ENCODE measurements at places on chromosomes 6 and 20.

- DNase-seq = peak; percentile 56
These were observed 723 bp upstream of the SNPH start for GRCh38 chr20:1265226-1265915.

- no peak for DNase-seq
These were observed 55.6 kb downstream of the UTRN start for GRCh38 chr6:144340541-144341371.

GRCh38 chr6:106516616-106517015 lies 112.7 kb downstream of the RTN4IP1 start:
- no peak for DNase-seq

- no peak for DNase-seq
These were observed 41.8 kb upstream of the PTPN1 start for GRCh38 chr20:50468378-50468798.

DNA sequence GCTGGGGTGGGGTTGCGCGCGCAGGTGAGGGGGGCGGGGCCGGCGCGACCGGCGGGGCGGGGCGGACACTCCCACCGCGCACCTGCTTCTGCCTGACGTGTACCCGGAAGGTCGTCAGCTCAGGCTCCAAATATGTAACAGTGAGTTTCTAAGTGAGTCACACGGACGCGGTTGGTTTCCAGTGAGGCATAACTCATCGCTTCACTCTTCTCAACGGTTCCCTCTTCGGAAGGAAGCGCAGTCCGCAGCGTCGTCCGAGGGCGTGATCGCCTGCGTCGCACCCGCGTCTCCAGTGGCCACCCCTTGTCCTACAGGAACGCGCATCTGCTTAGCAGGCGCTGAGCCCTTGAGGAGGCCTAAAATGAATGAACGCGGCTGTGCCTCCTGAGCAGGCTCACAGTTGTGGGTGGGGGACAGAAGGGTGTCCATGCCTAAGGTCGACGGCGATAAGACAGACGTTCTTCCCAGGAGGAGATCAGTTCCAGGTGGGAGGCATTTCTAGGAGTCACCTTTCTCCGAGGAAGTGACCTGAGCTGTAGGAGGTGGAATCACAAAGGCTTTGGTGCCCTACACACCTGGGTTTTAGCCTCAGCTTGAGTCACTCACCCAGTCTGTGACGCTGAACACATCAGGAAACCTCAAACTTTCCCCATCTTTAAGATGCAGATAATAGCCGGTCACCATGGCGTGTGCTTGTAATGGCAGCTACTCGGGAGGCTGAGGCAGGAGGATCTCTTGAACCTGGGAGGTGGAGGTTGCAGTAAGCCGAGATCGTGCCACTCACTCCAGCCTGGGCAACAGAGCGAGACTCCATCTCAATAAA lies 50.9 kb upstream of the EZR start:
- no peak for DNase-seq

- DNase-seq = no peak
These were observed 77.6 kb downstream of the TPBG start for GRCh38 chr6:82441047-82441855.

DNA sequence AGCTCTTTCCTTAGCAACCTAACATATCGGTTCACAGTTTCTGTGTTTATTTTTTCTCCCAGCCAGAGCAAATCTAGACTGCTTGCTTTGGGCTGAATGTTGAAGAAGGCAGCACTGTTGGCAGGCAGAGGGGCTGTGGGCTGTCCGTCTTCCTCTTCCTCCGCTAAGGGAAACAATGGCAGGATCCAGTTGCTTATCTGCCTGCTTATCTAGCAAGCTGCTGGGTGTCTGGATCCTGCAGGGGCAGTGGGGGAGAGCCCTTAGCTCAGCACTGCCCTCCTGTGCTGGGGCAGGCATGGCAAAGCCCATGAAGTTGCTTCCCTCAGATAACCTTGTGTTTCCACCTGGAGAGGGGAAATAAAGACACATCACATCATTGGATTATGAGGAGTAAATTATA lies 92.7 kb upstream of the CD93 start:
- no peak for DNase-seq

GRCh38 chr20:13927171-13927570 lies 63.2 kb downstream of the SEL1L2 start:
- DNase-seq = no peak

GRCh38 chr6:41652866-41653652 lies 14.8 kb downstream of the MDFI start:
- no peak for DNase-seq

GRCh38 chr20:61859767-61860166 lies 205.9 kb downstream of the TAF4 start:
- DNase-seq = no peak

- no peak for DNase-seq
These were observed 11.3 kb downstream of the MBOAT1 start for GRCh38 chr6:20200761-20201630.

- DNase-seq = no peak
These were observed 166.9 kb downstream of the EYA2 start for GRCh38 chr20:47061549-47061948.

- no peak for DNase-seq
These were observed 87.0 kb downstream of the OR2B2 start for GRCh38 chr6:27825025-27825793.

DNA sequence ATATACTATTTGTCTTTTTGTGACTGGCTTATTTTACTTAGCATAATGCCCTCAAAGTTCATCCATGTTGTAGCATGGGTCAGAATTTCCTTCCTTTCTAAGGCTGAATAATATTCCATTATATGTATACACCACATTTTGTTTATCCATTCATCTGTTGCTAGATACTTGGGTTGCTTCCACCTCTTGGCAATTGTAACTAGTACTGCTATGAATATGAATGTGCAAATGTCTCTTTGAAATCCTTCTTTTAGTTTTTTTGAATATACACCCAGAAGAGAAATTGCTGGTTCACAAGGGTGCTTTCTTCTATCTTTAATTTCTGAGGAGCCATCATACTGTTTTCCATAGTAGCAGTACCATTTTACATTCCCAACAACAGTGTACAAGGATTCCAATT lies 21.3 kb upstream of the MAP7 start:
- DNase-seq = no peak

DNA sequence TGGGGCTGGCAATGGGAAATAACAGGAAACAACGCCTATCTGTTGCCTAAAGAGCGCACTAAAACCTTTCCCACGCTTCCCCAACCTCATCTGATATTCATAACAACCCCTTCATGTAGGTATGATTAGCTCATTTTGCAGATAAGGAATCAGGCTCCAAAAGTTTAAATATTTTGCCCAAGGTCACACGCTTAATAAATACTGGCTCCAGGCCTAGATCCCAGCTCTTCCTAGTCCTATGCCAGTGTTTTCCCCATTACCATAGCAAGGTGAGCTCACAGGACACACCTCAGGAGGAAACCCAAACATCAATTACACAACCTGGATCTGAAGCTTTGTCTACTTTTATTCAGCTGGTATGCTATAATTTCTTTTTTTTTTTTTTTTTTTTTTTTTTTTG lies 19.6 kb downstream of the MBOAT1 start:
- DNase-seq = no peak

GRCh38 chr6:2192976-2193375 lies 52.4 kb downstream of the GMDS start:
- DNase-seq = no peak

DNA sequence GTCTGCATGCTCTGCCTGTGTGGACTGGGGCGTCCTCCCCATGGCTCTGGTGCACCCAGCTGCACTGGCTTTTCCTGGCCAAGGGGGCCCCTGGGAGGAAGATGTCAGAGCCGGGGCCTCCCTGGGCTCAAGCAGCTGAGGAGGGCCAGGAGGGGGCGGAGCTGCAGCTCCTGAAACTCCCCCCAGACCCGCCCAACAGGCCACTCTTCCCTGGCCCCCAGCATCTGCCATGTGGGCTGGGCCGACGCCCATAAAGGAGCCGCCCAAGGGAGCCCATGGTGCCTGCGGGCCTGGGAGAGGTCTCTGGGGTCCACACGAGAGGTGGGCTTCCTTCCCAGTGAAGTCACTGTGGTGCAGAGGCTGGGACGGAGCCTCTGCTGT lies 4.0 kb downstream of the RBBP8NL start:
- no peak for DNase-seq

DNA sequence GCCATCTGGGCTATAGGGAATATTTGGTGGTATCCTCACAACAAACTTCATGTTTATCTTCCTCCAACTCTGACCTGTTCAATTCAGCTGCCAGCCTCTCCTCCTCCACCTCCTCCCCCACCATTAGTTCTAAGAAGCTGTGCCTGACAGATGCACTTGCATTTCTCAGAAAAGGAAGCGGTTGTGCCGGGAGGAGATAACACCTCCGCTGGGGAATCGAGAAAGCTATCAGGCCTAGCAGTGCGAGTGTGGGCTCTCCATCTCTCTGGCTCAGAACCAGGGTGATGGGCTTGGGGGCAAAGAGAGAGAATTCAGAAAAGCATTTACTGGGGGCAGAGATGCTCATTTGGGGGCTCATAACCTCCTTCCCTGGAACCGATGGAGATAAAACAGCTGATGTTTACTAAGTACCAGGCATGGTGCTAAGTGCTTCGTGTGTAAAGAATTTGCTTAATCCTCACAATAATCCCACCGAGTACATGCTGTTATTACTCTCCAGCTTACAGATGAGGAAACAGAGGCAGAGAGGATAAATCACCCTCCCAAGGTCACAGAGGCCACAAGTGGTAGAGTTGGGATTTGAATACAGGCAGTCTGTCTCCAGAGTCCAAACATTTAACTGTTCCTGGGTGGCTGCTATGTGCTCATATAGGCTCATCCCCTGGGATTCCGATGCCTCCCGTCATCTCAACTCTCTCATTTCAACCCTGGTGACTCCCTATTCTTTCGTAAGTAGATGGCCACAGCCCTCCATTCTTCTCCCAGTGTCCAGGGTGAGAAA lies 38.3 kb downstream of the COX4I2 start:
- DNase-seq = peak; percentile 81

DNA sequence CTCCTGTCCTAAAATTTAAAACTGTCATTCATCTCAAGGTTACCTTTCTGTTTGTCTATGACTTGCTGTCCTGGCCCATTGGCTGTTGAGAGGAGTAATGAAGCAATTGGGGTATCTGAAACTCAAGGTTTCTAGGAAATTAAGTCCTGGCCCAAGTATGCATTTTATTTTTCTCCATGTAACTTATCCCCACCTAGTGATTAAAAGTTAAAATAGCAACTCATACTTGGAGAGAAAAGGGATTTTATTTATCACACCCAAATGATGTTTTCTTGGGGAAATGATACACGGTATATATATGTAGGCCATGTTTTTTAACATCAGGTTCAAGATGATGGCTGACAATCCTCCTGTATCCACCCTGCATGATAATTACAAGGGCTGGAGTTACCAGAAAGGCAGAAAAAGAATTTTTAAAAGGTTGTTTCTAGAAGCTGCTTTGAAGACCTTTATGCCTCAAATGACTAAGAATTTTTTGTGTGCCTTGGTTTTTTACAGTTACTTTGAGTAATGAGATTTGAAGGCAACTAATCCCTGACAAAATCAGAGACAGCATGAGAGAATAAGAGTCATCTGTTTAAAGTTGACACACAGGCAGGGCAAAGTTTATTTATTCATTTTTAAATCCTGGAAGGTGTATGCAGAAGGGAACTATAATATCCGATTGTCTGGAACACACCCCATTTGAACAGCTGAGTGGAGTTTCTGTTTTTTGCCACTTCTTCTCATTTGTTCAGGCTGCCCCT lies 28.9 kb upstream of the C6orf58 start:
- no peak for DNase-seq

- DNase-seq = no peak
These were observed 27.0 kb downstream of the RNF144B start for GRCh38 chr6:18414116-18414515.

DNA sequence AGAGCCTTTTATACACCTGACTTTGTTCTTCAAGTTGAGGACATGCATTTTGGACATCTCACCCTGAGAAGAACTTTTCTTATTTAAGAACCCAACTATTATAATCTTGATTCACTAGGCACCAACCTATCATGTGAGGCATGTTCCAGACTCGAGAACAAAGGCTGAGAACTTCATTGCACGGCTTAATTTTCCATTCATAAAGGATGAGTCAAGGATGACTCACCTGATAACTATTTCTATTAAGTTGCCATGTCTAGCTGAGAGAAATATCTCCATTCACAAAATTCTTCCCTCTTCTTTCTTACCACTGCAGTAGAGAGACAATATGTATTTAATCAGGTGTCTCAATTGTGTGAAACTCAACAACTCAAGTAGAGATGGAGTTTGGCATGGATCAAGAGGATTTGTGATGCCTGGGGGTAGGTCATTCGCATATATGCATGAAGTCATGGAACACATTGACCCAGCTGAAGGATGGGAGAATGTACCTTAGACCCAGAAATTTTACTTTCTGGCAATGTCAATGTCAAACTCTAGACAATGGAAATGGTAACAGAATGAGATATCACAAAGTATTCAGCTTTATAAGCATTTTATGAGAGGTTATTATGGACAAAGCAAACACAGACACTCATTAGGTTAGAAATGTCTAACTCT lies 208.7 kb upstream of the PRND start:
- DNase-seq = no peak

DNA sequence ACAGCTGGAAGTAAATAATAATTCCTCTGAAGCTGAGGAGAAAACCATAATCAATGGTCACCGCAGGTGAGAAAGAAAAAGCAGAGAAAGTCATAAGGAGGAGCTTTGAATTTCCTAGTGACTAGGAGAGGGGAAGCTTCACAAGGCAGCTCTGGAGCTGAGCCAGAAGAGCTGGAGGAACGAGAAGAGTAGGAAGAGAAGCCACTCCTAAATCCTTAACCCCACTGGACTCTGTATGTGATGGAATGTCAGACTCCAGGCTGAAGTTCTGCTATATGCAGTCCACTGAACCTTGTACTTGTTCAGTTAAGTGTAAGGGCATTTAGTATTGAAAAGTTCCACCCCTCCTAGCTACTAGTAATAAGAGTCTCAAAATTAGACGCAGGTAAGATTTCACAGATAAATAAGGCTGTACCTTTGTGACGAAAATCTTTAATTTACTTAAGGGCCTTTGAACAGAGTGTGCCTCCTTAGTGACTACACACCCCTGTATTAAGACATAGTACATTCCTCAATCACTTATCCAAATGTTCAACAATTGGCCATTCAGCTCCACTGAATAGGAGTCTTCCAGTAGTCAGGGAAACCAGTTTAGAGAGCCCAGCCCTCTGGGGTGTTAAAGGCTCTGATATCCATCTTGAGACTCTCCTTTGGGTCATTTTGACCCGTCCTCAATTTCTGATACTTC lies 71.4 kb upstream of the UFL1 start:
- no peak for DNase-seq

GRCh38 chr6:166520905-166521834 lies 65.3 kb downstream of the RAMACL start:
- DNase-seq = no peak

Measured in activated CD8-positive, alpha-beta memory T cell treated with anti-CD3 and anti-CD28 coated beads for 24 hours (primary cell).